Neural cell (in vitro differentiated cells): ENCODE measurements at places on chromosomes 2 and 18. TPM values are rescaled to one million over a fixed set of nuclear protein-coding genes. Genes with fewer than 3 reads are reported as not detected.

RGPD3 gene
- polyA plus RNA-seq, result 0.74 and 1.1 TPM in 2 replicates

C1GALT1C1L gene
- not detected in 2 replicates for polyA plus RNA-seq

DQX1 gene
- 0.59 and 0.78 TPM in 2 replicates for polyA plus RNA-seq

CIDEA gene
- polyA plus RNA-seq, result not detected in 2 replicates

SDC1 gene
- 14.9 and 16.6 TPM in 2 replicates for polyA plus RNA-seq

CDKL4 gene
- not detected in 2 replicates for polyA plus RNA-seq

GNLY gene
- not detected in 2 replicates for polyA plus RNA-seq

DTYMK gene
- 33.5 and 42.2 TPM in 2 replicates for polyA plus RNA-seq

ARHGAP25 gene
- polyA plus RNA-seq, result not detected in 2 replicates

CXCR1 gene
- not detected in 2 replicates for polyA plus RNA-seq

GPAT2 gene
- polyA plus RNA-seq, result not detected in 2 replicates

TDRD15 gene
- polyA plus RNA-seq, result not detected in 2 replicates

SLC9A4 gene
- 0.06 and 0.15 TPM in 2 replicates for polyA plus RNA-seq

GATA6 gene
- polyA plus RNA-seq, result not detected in 2 replicates

ZSWIM2 gene
- polyA plus RNA-seq, result 0.86 TPM in 1 of 2 replicates, not detected in the other

GKN1 gene
- polyA plus RNA-seq, result not detected in 2 replicates

WDR12 gene
- 26.8 and 32.9 TPM in 2 replicates for polyA plus RNA-seq

PRKAG3 gene
- not detected in 2 replicates for polyA plus RNA-seq

IL36B gene
- not detected in 2 replicates for polyA plus RNA-seq
